Lung microvascular endothelial cell (primary cell): ENCODE measurements at places on chromosomes 2 and 18. TPM values are rescaled to one million over a fixed set of nuclear protein-coding genes. Genes with fewer than 3 reads are reported as not detected.

FMNL2 gene
- total RNA-seq = 26.6 and 48.4 TPM in 2 replicates

DNA sequence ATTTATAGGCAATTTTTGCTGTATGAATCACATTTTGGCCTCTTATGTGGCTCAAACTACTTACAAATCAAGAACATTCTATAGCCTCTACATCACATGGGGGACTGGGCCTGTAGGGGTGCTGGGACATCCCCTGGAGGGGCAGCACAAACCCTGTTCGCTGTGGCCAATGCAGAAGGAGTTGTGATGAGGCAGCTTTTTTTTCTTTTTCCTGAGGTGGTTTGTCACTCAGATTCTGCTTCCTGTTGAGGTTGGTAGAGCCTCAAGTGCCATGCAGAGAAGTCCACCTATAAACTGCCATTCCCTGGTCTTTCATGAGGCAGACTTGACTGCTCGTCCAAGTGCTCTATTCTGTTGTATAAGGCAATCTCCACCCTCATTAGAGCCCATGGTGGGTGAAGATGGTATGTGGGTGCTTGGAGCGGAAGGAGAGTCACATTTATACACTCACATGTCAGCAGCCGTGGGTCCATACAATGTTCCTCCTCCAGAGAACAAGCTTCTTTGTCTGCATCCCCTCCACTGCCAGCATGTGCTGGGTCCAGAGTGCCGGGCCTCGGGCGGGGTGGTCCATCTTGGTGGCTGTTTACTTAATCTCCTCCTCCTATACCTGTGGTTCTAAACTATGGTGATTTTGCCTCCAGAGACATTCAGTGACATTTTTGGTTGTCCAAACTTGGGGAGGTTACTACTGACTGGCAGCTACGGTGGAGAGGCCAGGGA, 120.3 kb downstream of the ACOXL start:
- no peak for DNase-seq

GALNT1 gene
- total RNA-seq = 108 and 156 TPM in 2 replicates

C2orf72 gene
- total RNA-seq = 2.0 and 3.4 TPM in 2 replicates

GRCh38 chr2:43737097-43737854, 36.6 kb upstream of the DYNC2LI1 start:
- DNase-seq = no peak

COL4A3 gene
- not detected in 2 replicates for total RNA-seq
